ENCODE measurements at places on chromosomes 12 and 14.

- no peak for DNase-seq
Measured at GRCh38 chr14:73976125-73976524, 26.0 kb downstream of the COQ6 start.

DNA sequence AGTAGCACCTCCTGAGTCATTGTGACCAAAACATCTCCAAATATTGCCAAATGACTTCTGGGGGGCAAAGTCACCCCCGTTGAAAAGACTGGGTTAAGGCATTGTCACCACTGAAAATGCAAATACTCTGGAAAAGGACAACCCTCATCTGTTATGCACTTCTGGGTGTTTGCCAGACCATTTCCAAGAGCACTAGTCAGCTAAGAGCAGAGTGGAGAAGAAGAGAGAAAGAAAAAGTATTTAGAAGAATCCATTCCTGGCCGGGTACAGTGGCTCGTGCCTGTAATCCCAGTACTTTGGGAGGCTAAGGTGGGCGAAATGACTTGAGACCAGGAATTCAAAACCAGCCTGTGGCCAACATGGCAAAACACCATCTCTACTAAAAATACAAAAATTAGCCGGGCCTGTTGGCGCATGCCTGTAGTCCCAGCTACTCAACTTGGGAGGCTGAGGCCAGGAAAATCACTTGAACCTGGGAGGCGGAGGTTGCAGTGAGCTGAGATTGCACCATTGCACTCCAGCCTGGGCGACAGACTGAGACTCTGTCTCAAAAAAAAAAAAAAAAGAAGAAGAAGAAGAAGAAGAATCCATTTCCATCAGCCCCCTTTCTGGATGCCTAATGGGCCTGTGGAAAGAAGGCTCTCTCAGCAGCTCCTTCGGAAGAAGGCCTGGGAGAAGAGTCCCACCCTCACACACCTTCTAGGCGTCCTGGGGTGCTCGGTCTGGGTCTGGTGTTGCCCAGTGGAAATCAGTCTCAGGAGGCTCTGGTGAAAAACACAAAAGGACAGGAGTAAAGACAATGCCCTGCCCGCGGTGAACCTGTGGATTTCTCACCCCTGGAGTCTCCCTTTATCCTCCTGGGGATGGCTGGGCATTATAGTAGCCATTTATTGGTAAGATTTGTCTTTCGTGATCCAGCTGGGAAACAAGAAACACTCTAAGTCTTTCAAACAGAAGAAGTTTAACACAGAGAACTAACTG is 3.5 kb upstream of the LTBR start:
- no peak for DNase-seq

- no peak for DNase-seq
Measured at GRCh38 chr12:91984556-91984955, 161.1 kb downstream of the BTG1 start.

DNA sequence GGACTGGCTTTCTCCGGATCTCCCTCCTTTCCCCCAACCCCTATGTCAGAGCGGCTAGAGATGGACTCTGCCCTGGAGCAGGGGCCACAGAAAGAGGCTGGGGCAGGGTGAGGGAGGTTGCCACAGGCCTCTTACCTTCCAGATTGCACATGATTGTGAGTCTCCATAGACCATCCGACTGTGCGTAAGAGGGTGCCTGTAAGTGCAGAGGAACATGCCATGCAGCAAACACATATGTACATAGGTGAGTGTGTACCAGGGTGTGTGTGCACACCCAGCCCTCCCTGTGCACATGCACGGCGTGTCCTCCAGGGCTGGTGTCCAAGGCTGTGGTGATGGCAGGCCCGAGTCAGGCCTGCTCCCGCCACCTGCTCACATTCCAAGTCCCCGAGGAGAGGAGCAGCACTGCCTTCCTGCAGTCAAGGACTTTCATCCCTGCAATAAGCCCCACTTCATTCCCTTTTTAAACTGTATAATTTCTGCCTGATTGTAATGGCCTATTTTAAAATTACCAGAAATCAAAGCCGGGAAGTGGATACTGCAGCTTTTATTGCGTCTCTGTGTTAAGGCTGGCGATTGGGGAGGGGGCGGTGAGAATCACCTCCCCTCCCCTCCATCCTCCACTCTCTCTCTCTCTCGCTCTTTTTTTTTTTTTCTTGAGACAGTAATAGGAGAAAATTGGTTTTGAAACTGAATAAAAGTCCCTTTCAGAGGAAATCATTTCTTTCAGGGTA is 28.5 kb downstream of the FAM222A start:
- DNase-seq = peak; percentile 27

GRCh38 chr14:60482743-60483142 is 3.1 kb downstream of the C14orf39 start:
- DNase-seq = no peak

DNA sequence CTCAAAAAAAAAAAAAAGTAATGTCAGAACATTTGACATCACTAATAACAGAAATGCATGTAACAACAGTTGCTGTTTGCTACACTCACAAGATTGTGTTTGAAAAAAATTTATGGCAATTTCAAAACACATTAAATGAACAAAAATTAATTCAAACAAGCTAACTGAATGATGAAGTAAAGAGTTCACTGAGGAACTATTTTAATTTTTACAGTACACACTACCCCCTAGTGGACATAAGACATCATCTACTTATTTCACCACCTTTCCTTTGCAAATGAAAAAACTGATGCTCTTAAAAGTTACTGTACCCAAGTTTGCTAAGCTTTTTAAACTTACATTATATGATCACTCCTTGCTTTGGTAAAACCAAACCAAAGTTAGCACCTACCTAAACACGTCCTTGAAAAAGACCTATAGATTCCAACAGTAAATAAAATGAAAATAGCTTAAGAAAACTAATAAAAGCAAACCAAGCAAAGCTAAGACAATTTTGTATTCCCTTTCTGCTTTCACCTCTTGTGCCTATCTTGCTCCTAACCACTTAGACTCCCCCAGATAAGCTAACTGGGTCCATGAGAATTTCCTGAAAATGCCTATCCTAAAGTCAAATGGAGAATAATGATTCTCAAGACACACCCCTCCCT is 22.2 kb downstream of the UBE2N start:
- DNase-seq = no peak

DNA sequence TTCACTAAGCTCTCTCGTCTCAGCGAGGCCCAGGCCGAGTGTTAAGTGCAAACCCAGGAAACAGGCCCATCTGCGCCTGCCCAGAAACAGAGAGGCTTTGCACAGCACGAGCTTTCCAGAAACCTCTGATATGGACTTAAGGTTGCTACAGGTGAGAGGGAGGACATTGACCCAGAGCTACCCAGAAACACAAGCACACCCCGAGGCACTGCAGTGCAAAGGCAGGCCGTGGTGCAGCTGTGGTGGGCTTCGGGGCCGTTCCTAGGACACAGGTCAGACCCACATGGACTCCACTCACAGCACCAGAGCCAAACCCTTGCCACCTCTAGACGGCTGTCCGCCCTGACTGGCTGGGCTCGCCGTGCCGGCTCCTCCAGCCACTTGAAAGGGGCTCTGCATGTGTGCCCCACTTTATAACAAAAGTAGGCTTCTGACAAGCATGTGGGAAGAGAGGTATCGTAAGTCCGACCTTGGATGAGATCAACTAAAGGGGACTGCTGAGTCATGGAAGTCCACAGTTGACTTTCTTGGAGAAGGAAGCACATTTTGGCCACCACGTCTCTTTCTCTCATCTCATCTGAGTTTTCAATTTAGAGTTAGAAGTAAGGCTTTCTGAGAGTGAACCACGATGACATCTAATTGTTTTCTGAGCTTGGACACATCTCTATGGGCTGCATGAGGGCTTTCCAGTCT is 38.2 kb downstream of the CACNA2D4 start:
- no peak for DNase-seq

DNA sequence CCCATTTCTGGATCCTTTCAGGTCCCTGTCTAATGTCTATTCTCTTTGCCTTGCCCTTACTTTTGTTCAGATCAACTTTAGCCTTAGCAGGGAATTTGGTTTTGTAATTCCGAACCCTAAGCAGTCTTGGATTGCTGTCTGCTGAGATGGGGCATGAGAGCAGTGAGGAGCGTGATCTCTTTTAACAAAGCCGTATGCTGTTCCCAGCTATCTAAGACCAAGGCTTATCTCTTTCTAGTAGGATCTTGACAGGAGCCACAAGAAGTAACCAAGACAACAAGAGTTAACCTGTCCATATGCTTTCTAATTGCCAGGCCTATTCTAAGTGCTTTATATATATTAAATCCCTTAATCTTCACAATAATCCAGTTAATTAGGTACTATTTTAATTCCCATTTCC is 4.5 kb upstream of the DHRS7 start:
- DNase-seq = no peak

DNA sequence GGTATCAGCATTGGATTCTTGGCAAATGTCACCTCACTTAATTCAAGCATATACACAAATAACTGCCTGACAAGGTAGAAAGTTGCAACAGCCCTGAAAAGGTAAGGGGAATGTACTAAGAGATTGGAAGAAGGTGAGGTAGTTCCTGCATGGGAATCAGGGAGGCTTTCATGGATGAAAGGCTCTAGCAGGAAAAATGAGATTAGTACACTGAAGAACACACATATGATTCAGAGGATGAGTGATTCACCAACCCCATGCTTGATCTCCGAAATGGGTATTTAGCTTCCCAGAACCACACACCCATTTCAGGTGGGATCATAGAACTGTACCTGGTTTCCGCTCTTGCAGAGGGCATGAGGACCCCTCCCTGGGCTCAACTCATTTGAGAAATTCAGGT is 65.8 kb downstream of the PAH start:
- DNase-seq = no peak

DNA sequence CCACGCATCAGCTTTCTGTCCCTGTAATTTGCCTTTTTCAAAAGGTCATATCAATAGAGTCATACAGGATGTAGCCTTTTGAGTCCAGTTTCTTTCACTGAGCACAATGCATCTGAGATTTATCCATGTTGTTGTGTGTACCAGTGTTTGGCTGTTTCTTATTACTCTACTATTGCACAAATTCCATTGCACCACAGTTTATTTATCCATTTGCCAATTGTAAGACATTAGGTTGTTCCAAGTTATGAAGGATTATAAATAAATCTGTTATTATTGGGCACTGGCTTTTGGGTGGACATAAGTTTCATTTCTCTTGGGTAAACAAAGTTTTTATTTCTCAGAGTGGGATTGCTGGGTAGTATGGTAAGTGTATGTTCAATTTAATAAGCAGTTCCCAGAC is 68.3 kb upstream of the TBPL2 start:
- no peak for DNase-seq

DNA sequence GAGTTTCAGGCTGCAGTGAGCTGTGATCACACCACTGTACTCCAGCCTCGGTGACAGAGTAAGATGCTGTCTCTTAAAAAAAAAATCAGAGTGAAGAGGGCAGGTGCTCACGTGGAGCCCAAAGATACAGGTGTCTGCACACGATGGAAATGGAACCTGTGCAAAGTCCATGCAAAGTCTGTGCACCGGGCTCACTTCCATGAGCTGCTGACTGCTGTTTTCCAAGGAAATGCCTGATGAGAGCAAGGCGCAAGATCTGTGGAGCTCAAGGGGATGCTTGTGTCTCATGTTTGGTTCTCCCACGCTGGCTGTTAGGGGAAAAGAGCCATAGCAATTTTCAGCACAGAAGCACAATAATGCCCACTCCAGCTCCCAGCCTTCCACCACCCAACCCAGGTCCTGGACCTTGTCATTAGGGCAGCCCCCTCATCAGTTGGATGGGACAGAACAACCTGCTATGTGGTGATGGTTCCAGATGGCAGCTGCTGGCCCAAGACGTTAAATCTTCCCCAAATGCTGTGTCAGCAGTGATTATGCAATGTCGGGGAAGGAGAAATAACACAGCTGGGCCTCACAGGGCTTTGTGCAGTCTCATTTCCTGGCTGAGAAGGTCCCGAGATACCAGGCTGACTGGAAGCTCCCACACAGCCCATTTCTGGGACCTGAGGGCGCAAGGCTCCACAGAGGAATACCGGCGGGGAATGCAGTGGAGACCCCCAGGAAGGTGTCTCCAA is 27.9 kb upstream of the DICER1 start:
- peak; percentile 18 for DNase-seq

Measured in ovary (tissue), 10 donors.